ENCODE measurements at places on chromosomes 6 and 20.

- no peak for DNase-seq
These were observed 60.1 kb upstream of the RNF146 start for GRCh38 chr6:127206531-127207095.

DNA sequence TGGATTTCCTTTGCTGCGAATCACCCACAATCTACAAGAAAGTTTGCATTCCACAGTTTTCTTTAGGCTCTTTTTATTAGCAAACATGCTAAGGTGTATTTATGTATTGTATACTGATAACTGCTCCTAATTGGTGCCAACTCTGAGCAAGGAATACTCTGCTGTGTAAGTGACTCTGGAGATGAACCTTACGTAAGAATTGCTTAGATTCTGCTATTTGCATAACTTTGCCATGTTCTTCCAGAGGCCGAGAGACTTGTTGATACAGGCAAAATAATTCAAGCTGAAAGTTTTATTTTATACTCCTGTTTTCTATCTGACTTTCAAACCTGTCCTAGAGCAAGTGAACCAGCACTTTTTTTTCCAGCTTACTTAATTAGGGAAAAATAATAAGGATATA is 461.3 kb downstream of the GJA1 start:
- no peak for DNase-seq

DNA sequence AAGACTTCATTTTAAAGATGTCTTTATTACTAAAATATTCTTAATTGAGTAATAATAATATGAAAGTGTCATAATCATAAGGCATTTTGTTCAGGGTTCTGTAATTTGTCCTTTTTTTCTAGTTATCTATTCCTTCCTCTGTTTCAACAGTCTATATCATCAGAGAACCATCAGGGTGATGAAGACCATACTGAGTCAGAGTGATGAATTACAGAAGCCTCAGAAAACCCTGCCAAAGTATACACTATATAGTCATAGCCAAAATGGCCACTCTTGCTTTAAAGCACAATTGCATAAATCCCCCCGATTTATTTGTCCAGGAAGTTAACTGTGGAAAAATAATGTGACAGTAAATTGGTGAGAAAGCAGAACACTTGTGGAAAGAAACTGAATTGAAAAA is 735.0 kb downstream of the EPHA7 start:
- DNase-seq: no peak

DNA sequence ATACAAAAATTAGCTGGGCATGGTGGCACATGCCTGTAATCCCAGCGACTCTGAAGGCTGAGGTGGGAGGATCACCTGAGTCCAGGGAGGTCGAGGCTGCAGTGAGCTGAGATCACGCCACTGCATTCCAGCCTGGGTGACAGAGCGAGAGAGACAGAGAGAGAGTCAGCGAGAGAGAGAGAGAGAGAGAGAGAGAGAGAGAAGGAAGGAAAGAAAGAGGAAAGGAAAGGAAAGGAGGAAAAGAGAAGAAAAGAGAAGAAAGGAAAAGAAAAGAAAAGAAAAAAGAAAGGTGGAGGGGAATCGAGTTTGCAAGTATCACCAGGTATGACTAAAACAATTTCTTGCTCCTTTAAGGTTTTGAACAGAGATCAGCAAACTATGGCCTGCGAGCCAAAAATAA is 152.3 kb downstream of the BTBD9 start:
- no peak for DNase-seq

- DNase-seq: no peak
These were observed 37.6 kb upstream of the EPB41L1 start for GRCh38 chr20:36116807-36117441.
